Activated CD4-positive, alpha-beta T cell treated with anti-CD3 and anti-CD28 coated beads for 4 hours (primary cell): ENCODE measurements at places on chromosomes 12 and 14.
A peak's percentile ranks its signal among the peaks of the same experiment; 100 is the strongest.

- DNase-seq, result no peak
These were observed 5.0 kb upstream of the TFCP2 start for GRCh38 chr12:51177897-51178296.

DNA sequence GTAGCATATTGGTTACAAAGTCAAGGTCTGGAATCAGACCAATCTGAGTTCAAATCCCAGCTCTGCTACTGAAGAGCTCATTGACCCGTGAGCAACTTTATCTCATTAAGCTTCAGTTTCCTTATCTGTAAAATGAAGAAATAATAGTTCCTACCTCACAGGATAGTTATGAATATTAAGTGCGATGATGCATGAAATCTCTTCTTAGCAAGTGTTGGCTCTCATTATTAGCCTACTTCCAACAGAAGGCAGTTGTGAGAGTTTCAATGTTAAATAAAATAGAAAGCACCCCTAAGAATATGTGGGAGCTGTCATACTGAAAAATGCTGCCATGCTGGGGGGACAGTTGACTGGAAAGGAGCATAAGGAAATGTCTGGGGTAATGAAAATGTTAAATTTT, 39.0 kb upstream of the ITPR2 start:
- DNase-seq, result no peak

- no peak for DNase-seq
These were observed 37.3 kb downstream of the KCNA5 start for GRCh38 chr12:5081016-5081415.

GRCh38 chr14:81303258-81303935, 82.6 kb upstream of the GTF2A1 start:
- peak; percentile 3 for DNase-seq
